Esophagus muscularis mucosa (tissue), 4 donors: ENCODE measurements at places on chromosomes 6 and 20.

GRCh38 chr6:144053601-144054000 is 41.8 kb downstream of the SF3B5 start:
- no peak for DNase-seq

GRCh38 chr20:49811825-49812506 is 662 bp upstream of the SLC9A8 start:
- no peak for DNase-seq

DNA sequence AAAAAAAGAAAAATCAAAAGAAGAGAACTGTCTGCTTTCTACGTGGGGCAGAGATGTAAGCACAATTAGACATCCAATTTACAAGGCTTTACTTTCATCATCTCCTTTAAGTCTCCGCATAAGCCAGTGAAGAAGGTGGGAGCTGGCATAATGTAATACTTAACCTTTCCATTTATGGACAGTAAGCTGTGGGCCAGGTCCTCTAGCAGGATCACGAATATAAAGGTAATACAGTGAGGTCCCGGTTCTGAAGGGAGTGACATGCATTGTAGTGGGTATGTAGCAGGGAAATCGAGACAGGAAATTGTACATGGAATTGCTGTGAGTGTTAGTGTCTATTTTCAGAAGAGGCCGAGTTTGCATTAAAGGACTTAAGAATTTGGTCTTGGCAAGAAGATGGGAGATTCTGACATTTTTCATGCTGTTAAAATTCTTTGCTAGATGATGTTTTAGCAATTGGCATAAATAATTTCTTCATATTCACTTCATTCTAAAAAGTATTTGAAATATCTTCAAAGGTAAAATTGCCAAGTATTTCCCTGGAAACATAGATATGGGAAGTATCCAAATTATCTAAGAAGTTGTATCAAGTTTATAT is 20.4 kb upstream of the POPDC3 start:
- DNase-seq = no peak

DNA sequence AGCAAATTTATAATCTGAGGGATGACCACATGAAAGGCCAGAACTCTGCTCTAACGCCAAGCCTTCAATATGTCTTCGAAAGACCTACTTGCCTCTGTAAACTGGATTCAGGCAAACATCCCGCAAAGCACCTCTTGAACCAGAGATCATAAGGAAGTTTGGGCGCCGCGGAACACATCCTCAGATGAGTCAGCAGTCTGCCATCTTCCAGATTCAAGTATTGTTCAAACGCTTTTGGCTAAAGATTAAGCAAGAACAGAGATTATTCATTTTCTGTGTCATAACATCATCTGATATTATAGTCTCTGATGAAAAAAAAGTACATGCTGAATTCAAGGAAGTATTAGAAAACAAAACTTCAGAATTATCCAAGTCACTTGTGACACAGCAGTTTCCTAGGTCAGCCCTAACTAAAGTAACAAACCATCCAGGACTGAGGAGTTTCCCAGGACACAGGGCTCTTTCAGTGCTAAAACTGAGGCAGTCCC is 20.8 kb downstream of the TBC1D7 start:
- DNase-seq = peak; percentile 53

DNA sequence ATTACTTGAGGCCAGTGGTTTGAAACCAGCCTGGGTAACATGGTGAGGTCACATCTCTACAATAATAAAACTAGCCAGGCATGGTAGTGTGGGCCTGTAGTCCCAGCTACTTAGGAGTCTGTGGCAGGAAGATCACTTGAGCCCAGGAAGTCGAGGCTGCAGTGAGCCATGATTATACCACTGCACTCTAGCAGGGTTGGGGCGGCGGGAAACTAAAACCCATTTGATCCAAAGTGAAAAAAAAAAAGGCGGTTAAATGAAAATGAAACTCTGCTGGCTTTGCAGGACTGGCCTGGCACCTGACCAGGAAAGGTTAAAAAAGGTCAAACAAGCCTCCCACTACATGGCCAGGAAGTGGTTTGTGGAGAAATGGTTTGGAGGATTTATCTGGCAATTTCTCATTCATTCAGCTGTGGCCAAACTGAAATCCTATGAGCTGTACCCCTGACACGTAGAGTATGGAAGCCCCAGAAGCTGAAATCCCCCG is 36.6 kb downstream of the MTRES1 start:
- DNase-seq = no peak

DNA sequence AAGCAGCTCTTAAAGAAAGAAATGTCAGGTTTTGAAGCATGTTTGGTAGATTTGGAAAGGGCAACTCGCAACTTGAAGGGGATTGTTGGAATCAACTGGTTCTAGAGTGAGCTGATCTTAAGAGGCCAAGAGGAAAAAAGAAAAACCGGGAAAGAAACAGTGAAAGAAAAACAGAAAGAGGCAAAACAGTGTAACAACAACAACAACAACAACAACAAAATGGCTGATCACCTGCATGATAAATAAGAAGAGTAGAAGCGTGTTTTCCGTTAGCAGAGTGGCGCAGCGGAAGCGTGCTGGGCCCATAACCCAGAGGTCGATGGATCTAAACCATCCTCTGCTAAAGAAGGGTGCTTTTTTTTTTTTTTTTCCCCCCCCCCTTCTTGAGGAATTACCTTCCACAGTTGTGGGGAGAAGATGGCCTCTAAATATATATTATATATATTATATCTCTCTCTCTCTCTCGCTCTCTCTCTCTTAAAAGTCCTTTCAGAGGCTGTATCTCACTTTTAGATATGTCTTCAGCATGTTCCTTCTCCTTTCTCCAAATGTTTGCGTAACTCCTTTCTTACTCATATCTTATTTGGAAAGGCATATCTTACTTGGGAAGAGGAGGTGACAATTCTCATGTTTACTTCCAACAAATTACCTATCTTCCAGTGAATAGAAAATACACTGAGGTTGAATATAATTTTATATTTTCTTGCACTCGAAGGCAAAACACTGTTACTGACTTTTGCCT is 134.4 kb downstream of the OR2B2 start:
- no peak for DNase-seq

DNA sequence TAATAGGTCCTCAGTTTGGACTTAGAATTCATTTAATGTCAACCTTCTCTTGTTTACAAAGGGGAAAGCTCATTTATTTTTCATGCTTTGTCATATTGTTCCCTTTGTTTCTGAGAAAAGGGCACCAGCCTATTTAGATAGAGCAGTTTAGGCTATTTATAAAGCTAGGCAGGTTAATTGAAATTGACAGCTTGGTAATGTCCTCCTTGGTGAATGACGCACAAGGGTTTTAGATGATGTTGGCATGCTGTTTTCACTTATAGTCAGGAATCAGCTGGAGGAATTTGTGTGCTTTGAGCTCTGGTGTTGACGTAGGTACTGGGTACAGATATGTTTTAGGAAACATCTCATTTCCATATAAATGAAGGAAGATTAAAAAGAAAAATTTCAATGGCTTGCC is 45.2 kb downstream of the BCKDHB start:
- no peak for DNase-seq

DNA sequence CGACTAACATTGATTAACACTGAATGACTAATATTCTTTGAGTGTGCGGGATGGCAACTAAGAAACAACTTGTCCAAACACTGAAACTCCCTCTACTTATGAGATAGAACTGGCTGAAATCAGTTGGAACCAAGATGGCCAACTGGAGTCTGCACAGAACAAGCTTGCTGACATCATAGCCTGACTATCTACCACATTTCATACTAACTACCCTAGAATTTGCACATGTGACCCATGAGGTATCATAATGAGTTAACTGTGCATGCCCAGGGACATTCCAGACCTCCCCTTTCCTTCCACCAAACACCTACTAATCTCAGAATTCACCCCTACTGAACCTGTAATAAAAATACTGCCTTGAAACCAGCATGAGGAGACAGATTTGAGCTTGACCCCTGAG is 43.2 kb downstream of the PHIP start:
- no peak for DNase-seq

GRCh38 chr20:50346374-50347283 is 156.0 kb downstream of the CEBPB start:
- peak; percentile 97 for DNase-seq

DNA sequence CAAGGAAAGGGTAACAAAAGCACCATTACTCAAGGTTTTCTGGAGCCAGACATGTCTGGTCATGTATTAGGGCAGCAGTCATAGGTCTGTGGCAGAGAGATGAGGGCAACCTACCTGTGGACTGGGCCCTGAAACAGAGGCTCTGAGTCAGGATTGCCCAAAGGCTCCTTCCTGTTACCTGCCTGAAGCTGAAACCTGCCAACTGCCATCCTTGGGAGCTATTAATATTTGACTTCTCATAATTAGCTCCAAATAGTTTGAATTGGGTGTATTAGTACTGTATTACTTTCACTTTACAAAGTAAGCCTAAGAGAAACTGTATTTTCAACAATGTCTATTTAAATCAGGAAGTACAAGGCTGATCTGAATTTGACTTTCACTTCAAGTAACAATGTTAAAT is 72.0 kb upstream of the TBX18 start:
- DNase-seq = no peak

GRCh38 chr6:134394208-134394607 is 76.3 kb upstream of the SGK1 start:
- no peak for DNase-seq

DNA sequence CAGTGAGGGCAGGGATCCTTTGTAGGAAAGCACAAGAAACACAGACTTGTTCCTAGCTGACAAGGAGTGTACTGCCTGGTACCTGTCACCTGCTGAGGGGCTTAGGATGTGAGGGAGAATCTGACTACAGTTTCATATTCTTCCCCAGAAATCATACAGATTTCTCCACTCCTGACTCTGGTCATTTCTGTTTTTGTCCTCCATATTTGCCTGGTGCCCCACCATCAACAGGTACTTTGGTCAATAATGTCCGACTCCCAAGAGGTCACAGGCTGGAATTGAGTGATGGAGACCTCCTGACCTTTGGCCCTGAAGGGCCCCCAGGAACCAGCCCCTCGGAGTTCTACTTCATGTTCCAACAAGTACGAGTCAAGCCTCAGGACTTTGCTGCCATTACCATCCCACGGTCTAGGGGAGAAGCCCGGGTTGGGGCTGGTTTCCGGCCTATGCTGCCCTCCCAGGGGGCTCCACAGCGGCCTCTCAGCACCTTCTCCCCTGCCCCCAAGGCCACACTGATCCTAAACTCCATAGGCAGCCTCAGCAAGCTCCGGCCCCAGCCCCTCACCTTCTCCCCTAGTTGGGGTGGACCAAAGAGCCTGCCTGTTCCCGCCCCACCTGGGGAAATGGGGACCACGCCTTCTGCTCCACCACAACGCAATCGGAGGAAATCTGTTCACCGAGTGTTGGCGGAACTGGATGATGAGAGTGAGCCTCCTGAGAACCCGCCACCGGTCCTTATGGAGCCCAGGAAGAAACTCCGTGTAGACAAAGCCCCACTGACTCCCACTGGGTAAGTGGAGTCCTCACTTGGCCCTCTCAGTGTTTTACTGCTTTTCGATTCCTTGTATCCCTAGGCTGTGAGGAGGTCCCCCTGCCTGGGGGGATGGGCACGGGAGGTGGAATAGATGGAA is 3.1 kb downstream of the TCF19 start:
- no peak for DNase-seq

- DNase-seq = no peak
Observed at GRCh38 chr6:111242452-111242851, 155.1 kb downstream of the SLC16A10 start.

- no peak for DNase-seq
Observed at GRCh38 chr6:32472781-32473375, 33.2 kb downstream of the HLA-DRA start.

DNA sequence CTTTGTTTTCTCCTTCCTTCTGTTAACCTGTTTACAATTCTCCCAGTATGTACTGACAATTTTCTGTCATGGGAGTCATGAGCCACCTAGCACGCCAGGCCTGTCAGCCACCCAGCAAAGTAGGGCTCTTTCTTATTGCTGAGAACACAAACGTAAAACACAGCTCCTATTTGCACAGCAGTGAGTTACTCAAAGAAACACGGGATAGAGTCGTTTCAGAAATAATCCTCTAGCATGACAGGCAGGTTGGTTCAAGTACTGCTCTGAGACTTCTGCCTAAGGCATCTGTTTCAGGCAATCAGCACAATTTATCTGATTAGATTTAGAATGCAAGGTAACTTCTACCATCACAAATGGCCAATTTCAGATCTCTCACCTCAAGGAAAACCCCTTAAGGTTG is 88.8 kb downstream of the CD24 start:
- no peak for DNase-seq

GRCh38 chr6:13661647-13662046 is 46.5 kb downstream of the NOL7 start:
- DNase-seq = no peak

DNA sequence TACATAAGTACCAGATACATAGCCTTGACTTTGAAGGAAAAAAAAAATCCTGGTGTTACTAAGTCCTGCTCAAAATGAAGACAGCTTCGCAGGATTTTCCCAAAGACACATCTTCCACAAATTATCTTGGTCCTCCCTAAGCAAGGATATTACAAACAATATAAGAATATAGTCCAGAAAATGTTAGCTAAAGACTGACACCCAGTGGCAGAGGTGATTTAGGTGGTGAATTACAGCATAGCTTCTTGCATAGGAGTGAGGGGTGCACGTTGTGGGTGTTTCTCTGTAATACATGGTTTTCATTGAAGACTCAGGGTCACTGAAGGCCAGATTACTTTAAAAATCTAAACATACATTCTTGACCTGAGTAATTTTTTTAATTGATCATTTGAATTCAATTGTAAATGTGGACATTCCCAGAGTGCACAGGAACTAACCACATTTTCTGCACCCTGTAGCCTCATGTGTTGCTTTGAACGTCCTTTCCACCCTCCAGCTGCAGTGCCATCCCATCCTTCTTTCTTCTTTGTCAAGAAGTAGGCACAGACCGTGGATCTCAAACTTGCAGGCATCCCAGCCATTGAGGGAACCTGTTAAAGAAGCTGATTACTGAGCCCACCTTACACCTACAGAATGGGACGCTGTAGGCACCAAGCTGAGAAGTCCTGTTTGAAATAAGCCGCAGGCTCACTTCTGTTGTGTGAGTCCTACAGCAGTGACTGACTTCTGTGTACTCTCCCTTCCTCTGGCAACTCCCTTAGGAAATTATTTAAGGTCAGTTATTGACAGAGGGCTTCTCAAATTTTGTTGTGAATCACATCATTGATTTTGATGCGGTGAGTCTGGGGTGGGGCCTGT is 102.6 kb downstream of the PERP start:
- no peak for DNase-seq

GRCh38 chr20:60669211-60669610 is 582.9 kb upstream of the CDH4 start:
- no peak for DNase-seq

DNA sequence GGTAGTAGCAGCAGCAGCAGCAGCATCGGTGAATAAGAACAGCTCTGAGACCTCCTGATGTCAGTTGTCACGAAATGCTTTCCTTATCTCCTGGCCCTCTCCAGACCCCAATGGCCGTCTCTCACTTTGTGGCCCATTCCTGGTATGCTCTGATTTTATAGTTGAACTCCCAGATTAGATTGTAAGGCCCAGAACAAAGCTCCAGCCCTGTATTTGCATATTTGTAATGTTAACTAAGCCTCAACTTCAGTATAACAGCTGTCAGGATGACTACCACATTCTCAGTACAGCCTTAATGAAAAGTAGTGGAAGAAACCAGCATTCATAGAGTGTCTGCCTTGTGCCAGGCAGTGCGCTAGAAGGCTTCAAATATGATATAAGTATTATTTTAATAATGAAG is 180.9 kb downstream of the SASH1 start:
- no peak for DNase-seq

GRCh38 chr20:11018668-11019170 is 344.9 kb upstream of the JAG1 start:
- no peak for DNase-seq

- no peak for DNase-seq
Observed at GRCh38 chr6:115610696-115611095, 450.0 kb downstream of the FRK start.

- no peak for DNase-seq
Observed at GRCh38 chr20:18513208-18513607, 5.5 kb downstream of the SEC23B start.
